ENCODE measurements at places on chromosomes 2 and 18.

DNA sequence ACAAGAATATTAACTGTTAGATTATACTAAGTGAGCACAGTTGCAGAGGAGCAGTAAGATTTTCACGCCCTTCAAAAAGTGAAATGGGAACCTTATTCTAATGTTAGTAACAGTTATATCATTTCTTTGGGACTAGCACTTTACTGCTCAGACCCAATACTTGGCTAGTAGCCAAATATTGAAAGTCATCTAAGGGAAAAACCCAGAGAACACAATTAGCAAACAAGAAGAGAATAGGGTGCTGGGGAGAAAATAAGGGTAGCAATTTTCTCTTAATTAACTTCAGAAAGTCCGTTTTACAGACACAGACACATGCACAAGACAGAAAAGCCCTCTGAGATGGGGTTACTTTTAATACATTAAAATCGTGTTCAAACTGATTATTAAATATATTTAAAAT, 71.8 kb downstream of the ID2 start:
- no peak for DNase-seq

- DNase-seq = no peak
Observed at GRCh38 chr2:160224060-160224459, 24.0 kb upstream of the ITGB6 start.

DNA sequence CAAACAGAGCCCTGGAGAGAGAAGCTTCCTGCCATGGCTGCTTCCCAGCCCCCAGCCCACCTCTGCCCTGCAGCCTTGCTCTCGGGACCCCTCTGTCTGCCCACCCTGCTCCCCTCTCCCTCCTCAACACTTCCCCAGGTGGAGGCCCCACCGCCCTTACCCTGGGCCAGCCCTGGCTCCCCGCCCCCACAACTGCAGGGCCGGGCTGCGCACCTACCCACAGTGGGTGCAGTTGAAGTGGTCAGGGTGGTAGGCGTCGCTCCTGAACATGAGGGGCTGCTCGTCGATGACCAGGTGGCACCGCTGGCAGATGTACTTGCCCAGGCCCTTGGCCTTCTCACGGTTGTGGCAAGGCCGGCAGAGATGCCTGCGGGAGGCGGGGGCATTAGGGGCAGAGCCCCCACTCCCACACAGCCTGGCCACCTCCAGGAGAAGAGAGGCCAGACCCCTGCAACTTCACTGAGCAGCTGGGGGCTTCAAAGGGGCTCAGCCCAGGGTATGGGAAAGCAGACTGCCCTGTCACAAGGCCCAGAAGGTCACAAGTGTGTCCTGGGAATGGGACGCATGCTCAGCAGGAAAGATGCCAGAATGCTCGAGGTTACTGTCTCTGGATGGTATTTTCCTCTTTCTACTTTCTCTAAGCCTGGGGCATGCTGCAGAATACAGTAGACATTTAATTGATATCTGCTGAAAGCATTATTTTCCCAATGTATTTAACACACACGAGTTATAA, 3.1 kb upstream of the GPR17 start:
- DNase-seq = no peak

DNA sequence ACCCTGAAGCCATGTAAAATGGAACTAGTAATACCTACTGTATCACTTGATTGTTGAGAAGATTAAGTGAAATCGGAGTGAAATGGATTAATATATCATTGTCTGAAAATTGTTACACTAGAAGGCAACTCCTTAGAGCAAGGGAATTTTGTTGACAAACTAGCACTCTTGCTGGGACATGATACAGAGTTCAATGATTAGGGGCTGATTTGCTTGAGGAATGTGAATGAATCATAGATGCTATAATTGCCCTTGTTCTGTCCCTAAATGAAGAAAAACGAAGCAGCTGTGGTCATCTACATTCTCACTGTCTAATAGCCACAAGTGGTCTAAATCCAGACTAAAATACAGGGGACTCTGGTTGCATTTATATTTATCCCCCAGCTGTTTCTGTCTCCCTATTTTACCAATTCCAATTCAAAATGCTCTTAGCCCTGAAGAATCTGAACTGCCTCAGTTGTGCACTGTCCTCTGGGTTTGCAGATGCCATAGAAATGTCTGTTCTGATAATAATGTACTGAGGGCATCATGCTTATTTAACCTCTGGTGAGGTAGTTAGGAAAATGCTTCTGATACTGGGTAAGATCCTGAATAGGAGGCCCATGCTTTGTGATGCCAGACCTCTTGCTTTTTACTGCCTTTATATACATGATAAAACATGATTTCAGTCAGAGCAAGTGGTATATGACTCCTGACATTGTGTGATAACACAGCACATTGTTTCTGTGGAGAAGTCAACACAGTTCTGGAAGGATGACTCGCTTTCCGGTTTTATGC, 382.1 kb downstream of the NRXN1 start:
- no peak for DNase-seq

GRCh38 chr2:183610724-183611123, 486.5 kb downstream of the NUP35 start:
- DNase-seq = no peak

DNA sequence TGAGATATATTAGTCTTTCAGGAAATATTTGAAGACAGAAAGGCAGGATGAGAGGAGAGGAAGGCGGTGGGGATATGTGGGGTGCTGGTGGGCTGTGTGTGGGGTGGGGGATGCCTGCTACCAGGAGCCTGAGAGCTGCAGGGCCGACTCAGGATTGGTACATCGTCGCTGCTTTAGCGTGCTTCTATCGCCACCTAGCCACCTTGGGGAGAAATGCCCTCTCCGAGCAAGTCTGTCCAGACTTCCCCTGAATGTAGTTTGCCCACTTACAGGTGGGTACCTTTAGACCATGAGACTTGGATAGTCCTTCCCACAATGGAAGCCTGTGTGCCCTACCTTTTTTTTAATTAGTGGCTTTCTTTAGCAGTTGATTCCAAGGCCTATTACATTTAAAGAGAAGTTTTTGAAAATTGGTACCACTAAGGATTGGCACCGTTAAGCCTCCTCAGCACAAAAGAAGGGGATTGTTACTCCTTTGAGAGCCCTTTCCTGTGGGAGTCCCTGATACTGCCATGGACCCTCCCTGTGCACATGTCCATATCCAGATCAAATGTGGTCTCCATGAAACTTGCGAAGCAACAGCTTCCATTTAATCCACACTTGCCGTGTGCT, 114.1 kb upstream of the NDUFV2 start:
- peak; percentile 27 for DNase-seq

DNA sequence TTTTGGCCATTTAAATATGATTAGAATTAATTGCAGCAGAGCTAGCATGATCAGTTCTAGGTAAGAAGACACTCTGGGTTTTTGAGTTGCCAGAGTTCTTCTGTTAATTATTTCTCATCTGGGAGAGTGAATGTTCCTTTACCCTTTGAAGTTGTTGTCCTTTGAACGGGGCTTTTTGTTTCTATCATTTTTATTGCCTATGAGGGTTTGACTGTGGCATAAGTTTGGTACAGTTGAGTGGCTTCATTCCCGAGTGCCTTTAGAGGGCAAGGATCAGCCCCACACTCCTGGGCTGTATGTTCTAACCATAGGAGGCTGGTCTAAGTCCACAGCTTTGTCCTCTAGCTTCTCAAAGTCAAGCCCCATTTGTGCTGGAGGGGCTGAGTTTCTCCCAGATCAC, 804.3 kb downstream of the KCNJ3 start:
- no peak for DNase-seq

GRCh38 chr2:9336576-9337314, 86.6 kb downstream of the ITGB1BP1 start:
- DNase-seq = no peak

- no peak for DNase-seq
Observed at GRCh38 chr2:225889452-225889851, 489.9 kb downstream of the NYAP2 start.

DNA sequence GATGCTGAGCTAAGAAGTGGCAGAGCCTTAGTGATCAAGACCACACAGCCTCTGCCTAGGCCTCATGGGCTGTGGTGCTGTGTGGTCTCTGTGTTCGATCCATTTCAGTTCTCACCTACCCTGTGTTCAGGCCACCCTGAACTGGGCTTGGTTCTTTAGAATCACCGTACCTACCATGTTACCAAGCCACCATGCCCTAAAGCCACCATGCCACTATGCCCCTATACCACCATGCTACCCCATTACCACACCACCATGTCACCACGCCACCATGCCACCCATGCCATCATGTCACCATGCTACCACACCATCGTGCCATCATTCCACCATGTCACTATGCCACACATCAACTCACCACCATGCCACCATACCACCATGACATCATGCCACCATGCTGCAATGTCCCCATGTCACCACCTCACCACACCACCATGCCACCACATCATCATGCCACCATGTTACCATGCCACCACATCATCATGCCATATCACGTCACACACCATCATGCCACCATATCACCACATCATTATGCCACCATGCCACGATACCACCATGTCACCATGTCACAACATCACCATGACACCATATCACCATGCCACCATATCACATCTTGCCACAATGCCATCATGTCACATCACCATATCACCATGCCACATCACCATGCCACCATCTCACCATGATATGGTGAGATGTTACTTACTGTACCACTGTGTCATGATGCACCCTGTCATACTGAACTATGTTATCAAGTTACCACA, 191.0 kb upstream of the ARL4C start:
- no peak for DNase-seq

GRCh38 chr2:150585221-150585971, 97.9 kb upstream of the RND3 start:
- no peak for DNase-seq

DNA sequence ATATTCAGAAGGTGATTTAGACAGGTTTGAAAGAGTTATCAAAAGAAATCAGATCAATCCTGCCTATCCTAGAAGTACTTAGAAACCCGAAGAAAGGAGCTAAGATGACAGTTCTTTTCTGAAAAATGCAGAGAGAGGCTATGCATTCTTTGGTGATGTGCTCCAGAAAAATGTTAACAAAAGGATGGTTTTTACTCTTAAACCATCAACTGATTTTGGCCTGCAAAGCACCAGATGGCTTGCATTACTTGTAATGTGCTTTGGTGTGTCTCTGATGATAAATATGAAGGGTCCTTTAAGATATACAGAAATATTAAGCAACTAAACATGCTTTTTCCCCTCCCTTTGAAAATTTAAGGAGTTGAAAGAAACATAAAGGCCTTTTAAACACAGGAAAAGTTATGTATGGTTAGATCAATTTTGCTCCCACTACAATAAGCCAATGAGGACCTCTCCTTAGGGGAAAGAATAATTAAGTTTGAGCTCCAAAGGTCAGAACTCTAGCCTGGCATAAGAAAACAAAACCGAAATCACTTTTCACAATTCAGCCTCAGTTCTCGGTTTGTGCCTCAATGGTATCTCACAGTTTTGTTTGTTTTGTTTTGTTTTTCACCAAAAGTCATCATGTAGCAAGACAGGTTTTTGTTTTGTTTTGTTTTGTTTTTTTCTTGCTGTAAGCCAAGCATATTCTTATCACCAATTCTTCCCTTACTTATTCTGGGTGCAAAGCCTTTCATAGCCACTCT, 302.4 kb upstream of the NT5C1B start:
- DNase-seq = no peak

GRCh38 chr18:74597034-74597661, 522 bp upstream of the ZNF407 start:
- DNase-seq = peak; percentile 56

DNA sequence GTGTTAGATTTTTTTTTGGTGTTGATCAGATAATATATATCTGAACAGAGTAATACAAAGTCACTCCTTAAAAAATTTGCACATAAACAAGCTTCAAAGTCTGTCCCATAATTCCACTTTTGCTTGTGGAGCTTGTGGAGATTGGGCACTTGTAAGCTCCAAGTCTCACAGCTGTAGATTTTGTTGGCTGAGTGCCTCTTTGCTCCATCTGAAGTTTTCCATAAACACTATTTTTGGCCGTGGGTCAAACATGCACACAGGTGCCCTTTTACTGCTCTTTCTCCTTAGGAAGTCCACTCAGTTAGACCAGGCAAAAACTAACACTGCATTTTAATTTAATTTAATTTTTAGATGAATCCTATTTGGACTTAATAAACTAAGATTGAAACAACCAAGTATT, 3.6 kb upstream of the KCNJ13 start:
- DNase-seq = no peak

- DNase-seq = no peak
Observed at GRCh38 chr2:64179582-64180321, 35.5 kb upstream of the PELI1 start.

DNA sequence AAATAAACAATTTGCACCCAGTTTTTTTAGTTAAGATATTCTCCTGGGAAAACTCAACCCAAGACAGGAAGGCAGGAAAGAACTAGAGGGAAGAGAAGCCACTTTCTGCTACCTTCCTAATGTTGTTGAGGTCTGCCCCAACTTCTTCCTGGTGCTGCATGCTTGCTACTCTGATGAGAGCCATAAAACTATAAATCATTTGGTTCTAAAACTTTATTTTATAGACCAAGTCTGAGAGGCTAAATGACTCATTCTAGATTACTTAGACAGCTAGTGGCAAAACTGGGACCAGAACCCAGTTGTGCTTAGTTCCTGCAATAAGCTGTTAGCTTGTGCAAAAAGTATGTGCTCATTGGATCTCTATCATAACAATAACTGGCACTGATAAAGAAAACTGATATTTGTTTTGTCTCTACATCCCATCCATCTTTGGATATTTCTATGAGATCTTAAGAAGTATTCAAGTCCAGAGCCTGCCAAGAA, 344.9 kb upstream of the SLC14A2 start:
- DNase-seq = no peak

- DNase-seq = no peak
Observed at GRCh38 chr18:59484561-59485328, 125.7 kb upstream of the LMAN1 start.

GRCh38 chr2:222592176-222592575, 63.7 kb downstream of the FARSB start:
- no peak for DNase-seq

DNA sequence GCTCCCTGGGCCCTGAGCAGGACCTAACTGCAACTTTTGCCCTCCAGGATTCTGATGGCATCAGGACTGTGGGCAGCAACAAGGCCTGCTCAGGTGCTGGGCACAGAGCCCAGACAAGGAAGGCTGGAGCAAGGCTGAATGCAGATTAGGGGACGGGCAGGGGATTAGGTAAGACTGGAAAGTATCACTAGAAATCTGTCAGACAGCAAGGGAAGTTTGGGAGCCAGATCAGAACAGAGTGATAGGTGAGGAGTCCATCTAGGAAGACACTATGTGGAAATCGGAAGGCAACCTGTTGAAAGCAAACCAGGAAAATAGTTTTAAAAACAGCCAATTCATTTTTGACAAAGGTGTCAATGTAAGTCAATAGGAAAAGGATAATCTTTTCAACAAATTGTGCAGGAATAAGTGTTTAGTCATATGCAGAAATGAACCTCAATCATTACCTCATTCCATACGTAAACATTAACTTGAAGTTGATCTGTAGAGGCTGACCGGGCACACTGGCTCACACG, 56.4 kb upstream of the STPG4 start:
- no peak for DNase-seq

- DNase-seq = peak; percentile 48
Observed at GRCh38 chr2:9739531-9739964, 103.7 kb upstream of the TAF1B start.
